HAP-1 (cell line): ENCODE measurements at places on chromosomes 11 and 22.

DNA sequence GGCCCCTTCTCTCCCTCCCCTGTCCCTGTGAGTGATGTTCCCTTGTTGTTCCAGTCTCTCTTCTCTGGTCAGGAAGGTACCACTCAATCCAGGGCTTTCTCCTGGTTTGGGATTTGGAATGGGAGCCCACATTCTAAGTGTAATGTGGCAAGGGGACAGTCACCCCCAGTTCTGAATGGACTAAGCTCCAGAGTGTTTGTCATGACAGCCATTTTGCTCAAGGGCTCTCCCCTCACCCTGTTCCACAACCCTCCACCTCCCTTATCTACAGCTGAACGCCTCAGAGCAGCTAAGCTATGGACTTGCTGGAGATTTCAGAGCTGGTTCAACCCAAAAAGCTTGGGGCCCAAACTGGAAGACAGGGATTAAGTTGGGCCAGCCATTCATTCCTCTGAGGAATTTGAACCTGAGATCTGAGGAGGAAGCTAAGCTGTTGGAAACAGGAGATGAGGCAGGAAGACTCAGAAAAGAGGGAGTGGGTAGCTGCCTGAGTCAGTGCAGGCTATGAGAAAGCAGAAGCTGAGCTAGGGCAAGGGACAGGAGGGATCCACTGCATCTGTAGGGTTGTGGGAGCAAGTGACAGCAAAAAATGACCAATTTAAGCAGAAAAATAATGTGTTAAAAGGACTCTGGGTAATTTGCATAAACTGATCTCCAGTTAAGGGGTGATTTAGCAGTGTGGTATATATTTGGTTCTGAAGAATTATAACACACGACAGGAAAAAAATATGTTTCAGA lies 22.9 kb upstream of the FCHSD2 start:
- no peak for DNase-seq

DNA sequence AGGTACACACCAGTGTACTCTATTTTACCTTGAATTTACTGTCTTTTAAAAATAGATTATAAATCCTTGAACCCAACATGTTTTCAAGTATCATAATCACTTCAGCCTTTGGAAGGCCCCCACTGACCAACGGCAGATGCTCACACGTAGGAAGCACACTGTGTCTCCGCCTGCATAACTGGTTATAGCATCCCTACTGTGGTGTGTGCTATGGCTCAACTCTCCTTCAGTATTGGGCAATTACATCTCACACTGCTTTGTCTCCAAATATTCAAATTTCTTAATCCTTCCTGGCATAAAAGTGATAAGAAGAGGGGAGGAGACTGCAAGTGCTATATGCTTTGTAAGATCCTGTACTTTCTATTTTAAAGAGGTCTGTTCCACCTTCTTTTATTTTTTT lies 165.7 kb downstream of the CADM1 start:
- DNase-seq: no peak

DNA sequence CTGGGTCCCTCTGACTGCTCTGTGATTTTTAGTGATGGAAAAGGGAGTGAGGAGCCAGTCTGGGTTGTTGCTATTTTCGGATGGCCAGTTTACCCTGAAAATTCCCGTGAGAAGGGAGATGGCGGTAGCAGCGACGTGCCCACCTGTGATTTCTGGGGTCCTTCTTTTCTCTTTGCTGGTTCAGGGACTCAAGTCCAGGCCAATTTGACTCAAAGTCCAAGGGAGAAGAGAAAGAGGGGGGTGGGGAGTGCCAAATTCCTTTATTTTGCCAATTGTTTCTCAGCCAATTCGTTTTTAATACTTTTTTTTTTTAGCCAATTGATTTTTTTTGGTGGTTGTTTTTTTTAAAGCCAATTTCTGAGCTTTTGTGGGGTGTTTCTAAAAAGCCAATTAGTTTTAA lies 6.9 kb downstream of the IGF2 start:
- no peak for DNase-seq

DNA sequence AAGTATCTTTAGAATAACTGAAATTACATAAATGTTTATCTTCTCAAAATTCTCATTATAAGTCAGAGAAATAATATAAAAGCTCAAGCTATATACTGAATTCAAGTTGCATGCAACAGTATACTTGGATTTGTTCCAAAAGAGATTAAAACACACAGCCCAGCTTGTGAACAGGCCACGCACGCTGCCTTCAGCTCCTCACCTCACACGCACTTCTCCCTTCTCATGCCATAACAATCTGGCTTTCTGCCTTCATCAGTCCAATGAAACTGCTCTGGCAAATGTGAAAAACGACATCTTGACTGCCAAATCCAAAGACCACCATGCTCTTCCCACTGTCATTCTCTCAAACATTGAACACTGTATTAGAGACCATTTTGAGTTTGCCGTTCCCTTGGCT lies 22.1 kb downstream of the ATP6V1E1 start:
- no peak for DNase-seq

DNA sequence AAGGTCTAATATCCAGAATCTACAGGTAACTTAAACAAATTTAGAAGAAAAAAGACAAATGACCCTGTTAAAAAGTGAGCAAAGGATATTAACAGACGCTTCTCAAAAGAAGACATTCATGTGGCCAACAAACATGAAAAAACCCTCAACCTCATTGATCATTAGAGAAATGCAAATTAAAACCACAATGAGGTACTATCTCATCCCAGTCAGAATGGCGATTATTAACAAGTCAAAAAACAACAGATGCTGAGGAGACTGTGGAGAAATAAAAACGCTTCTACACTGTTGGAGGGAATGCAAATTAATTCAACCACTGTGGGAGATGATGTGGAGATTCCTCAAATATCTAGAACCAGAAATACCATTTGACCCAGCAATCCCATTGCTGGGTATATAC lies 67.2 kb downstream of the SLC17A6 start:
- DNase-seq: no peak

DNA sequence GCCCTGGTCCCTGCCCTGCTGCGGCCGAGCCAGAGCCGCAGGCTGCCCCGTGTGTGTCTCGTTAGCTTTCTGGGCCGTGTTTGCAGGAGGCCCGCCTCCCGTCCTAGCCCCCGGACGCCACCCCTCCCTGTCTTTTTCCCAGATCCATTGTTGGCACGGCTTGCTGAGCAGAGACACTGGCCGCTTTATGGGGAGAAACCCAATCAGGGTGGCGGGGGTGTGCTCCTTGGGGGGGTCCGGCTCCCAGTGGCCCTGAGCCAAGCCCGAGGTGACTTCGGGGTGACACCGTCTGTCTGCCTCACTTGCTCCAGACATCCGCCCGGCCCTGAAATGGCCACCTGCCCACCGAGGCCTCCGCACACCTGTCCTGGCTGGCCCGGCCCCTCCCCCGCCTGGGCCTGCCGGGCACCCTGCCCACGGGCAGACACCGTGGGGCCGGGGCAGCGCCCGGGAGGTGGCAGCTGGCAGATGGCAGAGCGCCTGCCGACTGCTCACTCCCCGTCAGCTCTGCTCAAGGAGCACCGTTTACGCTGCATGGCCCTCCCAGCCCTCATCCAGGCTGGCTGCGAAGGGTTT lies 43.1 kb upstream of the PPARA start:
- DNase-seq: no peak

- DNase-seq: no peak
These were observed 24.4 kb downstream of the PPP2R1B start for GRCh38 chr11:111741751-111742150.

GRCh38 chr11:61742391-61742790 lies 10.0 kb upstream of the MYRF start:
- DNase-seq: no peak

- DNase-seq: no peak
These were observed 11.4 kb downstream of the TUBA8 start for GRCh38 chr22:18121954-18122554.

- DNase-seq: no peak
These were observed 9.8 kb upstream of the EIF3F start for GRCh38 chr11:7977232-7977917.
